ENCODE measurements at places on chromosomes 1 and 21.

GRCh38 chr1:180255536-180256340 is 25.7 kb downstream of the LHX4 start:
- peaks cover 20% of the 10 kb centered on the region for H3K4me1 ChIP-seq
- H3K4me3 ChIP-seq = no peak overlapping the region
- peaks cover 12% of the 10 kb centered on the region for H3K36me3 ChIP-seq
- no peak overlapping the region for H3K27ac ChIP-seq
- DNase-seq = no peak

DNA sequence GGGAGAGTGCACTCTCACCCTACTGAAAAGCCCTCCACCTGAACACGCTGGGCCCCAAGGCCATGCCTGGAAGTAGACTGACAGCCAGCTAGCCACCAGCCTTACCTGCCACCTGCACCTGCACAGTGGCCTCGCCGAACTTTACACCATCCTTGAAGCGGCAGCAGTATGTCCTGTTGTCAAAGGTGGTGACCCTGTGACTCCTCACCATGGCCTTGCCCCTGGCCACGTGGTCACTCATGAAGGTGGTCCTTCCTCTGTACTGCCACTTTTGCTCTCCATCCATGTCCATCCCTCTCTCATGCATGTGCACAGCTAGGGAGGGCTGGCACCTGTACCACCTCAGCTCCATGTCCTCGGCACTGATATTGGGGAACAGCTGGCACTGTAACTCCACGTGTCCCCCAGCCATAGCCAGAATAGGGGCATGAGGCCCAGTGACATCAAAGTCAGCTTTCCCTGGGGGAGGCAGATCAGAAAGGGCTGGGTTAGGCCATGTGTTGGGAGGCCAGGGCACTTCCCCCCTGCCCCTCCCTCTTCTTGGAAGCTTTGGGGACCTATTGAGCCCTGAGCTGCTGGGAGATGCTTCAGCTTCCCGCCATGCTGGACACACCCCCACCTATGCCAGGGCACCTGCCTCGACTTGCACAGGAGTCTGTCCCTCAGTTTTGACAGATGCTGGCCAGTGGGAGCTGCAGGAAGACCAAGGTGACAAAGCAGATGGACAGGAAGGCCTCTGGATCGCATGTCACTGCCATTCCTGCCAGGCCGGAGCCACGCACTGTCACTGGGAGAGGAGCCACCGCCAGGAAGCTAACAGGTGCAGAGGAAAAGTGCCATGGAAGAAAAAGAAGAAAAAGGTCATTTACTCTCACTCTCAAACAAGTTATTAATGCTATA is 24.6 kb downstream of the RNF187 start:
- H3K4me3 ChIP-seq = no peak overlapping the region
- no peaks in the 10 kb centered on the region for H3K36me3 ChIP-seq
- DNase-seq = no peak
- H3K27ac ChIP-seq = no peak overlapping the region
- H3K27me3 ChIP-seq = peaks cover 19% of the 10 kb centered on the region

DNA sequence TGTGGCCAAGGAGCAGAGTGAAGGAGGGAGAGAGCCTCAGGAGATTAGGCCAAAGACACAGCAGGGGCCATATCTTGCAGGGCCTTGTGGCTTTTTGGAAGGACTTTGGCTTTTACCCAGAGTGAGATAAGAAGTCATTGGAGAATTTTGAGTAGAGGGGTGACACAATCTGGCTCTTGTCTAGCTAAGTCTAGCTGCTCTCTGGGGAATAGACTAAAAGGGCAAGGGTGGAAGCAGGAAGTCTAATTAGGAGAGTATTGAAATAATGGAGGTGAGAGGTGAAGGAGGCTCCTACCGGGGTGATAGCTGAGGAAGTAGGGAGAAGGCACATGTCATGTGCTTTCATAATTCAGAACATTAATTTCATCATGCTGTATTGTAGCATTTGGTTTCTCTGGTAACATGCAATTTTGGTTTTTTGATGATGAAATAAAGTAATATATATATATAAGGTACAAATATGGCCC is 34.3 kb upstream of the KCNA3 start:
- no peaks in the 10 kb centered on the region for H3K27me3 ChIP-seq
- H3K27ac ChIP-seq = no peak overlapping the region
- H3K4me1 ChIP-seq = no peaks in the 10 kb centered on the region
- H3K36me3 ChIP-seq = no peaks in the 10 kb centered on the region

- H3K4me1 ChIP-seq = no peaks in the 10 kb centered on the region
- no peaks in the 10 kb centered on the region for H3K36me3 ChIP-seq
- no peak overlapping the region for H3K4me3 ChIP-seq
- no peak overlapping the region for H3K27ac ChIP-seq
- no peaks in the 10 kb centered on the region for H3K27me3 ChIP-seq
These were observed 235.0 kb upstream of the NFIA start for GRCh38 chr1:60847391-60847790.

- no peak for DNase-seq
- H3K4me1 ChIP-seq = peaks cover 6% of the 10 kb centered on the region
These were observed 47.0 kb downstream of the KIF26B start for GRCh38 chr1:245201827-245202226.

DNA sequence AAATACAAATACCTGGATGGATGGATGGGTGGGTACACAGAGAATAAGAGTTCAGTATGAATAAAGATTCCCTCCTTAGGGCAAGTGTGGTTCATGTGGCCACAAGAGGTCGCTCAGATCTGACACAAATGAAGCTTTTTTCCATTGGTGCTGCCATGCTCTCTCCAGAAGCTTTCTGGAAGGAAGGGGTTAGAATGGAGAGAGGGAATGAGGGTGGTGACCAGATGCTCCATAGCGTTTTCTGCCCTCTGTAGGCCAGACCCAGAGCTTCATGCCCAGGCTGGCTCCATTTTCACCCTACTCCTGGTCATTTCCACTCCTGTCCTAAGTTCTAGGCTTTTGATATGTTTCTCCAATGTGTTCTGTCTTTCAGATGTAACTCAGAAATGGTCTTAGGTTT is 3.3 kb upstream of the FCRL6 start:
- H3K36me3 ChIP-seq = no peaks in the 10 kb centered on the region
- peaks cover 3% of the 10 kb centered on the region for H3K27me3 ChIP-seq
- no peak overlapping the region for H3K27ac ChIP-seq
- DNase-seq = peak; percentile 60
- no peak overlapping the region for H3K4me3 ChIP-seq

DNA sequence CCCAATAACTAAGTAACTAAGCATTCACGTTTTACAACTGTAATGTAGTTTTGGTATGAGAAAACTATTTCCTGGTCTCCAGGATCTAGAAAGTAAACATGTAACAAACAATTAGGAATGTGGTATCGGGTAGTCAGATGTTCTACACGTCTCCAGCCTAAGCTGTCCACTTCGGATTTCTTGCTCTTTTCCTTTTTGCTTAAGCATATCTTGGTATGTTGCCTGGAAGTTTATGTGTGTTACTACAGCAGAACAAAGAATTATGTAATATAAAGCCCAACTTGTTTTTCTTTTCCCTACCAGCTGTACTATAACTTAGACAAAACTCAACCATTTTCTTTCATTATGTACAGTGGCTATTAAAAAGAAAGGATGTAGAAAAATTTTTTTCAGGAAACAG is 20.4 kb upstream of the WARS2 start:
- DNase-seq = no peak
- no peaks in the 10 kb centered on the region for H3K4me1 ChIP-seq
- no peak overlapping the region for H3K27ac ChIP-seq
- H3K4me3 ChIP-seq = no peak overlapping the region

DNA sequence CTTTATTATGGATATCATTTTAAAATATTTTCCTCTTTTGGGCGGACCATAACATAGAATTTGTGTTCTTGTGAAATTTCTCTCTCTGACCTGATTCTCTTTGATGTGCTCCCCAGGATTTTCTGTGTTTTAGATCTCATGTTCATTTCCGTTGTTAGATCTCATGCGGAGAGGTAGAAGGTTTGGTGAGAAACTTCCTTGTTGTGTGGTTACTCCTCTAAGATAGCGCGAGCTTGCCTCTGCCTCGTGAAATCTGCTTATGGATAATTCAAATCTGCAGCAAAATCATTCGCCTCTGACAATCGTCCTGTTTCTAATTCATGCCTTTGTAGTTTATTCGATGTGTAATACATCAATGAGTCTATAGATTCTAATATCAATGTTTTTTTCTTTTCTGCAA is 580.4 kb downstream of the USP25 start:
- H3K27ac ChIP-seq = no peak overlapping the region
- no peaks in the 10 kb centered on the region for H3K27me3 ChIP-seq
- DNase-seq = no peak
- no peak overlapping the region for H3K4me3 ChIP-seq
- no peaks in the 10 kb centered on the region for H3K36me3 ChIP-seq

DNA sequence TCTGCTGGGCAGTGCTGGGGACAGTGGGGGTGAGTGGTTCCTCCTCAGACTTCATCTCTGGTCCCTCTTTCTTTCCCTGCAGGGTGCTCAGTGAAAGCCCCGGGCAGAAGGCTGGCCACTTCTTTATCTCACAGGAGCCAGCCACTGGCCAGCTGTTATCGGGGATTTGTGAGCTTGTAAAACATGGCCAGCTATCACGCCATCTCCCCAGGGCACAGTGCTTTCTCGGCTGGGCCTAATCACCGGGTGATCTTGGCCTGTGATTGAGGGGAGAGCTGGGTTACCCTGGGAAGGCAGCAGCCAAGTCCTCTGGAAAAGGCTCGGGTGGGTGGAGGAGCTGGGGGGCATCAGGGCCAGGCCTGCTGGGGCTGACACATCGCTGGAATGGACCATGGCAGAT is 83.0 kb downstream of the IGSF21 start:
- no peak overlapping the region for H3K27ac ChIP-seq
- peaks cover 2% of the 10 kb centered on the region for H3K4me1 ChIP-seq
- peaks cover 1% of the 10 kb centered on the region for H3K27me3 ChIP-seq

DNA sequence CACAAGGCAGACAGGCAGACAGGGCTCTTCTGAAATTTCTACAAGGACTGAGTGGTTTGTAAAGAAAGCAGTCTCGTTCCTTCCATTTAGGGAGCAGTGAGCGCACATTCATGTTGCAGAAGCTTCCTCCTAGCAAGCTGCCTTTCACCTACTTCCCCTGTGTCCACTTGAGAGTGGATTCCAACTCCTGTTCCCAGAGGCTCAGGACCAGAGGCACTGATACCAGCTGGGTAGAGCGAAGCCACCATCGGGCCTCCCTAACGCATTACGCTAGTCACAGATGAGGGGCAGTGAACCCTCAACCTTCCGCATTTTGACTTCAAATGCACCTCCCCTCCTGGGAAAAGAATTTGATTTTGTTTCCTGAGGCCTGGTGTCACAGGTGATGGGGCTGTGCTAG is 215.8 kb downstream of the SIPA1L2 start:
- H3K27ac ChIP-seq = no peak overlapping the region
- peaks cover 17% of the 10 kb centered on the region for H3K27me3 ChIP-seq
- no peak for DNase-seq
- H3K36me3 ChIP-seq = peaks cover 70% of the 10 kb centered on the region
- no peak overlapping the region for H3K4me3 ChIP-seq

DNA sequence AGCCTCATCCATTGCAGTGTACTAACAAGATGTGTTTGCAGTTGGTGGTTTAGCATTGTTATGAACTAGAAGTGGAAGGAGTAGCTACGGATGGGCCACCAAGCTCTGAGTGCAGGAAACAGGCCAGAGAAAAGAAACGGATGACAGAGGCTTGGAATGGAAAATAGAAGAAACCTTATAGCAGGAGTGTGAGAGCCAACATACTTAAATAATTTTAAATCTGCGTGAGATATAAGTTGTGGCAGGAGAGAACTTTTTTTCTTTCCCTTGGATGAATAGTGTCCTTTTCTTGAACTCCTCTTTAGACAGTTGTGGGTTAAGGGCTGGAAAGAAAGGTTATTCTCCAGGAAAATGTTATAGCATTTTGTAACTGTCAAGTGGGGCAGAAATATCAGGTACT is 54.2 kb downstream of the RGL1 start:
- H3K4me3 ChIP-seq = peak overlapping the region; percentile 73
- H3K36me3 ChIP-seq = peaks cover 44% of the 10 kb centered on the region
- DNase-seq = no peak
- peak overlapping the region; percentile 48 for H3K27ac ChIP-seq
- peaks cover 4% of the 10 kb centered on the region for H3K27me3 ChIP-seq

DNA sequence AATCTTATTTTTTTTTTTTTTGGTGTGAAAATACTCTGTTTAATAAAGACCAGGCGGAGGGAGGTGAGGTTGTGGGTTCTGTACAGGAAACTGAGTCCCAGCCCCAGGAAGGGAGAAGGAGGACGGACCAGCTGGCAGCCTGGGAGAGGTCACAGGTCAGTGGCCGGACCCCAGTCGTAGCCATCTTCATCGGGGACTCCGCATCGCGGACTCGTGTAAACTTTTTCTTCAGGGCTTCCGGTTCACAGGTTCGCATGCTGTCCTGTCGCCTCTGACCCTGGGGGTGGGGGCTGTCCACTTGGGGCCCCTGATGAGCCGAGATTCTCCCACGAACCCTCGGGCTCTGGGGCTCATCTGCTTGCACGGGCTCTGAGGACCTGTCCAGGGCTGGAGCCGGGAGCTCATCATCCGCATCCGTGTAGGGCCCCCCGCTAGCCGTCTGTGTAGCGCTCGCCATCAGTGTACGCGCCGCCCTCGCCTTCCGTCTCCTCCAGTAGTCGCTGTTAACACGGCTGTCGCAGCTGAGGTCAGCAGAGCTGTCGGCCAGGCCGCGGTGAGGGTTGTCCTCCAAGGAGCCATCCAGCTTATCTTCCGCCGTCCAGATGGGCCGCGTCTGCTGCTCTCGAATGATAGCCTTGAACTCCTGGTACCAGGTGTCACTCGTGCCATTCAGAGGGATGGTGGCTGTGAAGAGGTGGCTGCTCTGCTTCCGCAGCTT is 975.7 kb upstream of the PRMT6 start:
- peaks cover 3% of the 10 kb centered on the region for H3K27me3 ChIP-seq
- H3K4me3 ChIP-seq = peak overlapping the region; percentile 73
- H3K27ac ChIP-seq = peak overlapping the region; percentile 42
- no peaks in the 10 kb centered on the region for H3K4me1 ChIP-seq

DNA sequence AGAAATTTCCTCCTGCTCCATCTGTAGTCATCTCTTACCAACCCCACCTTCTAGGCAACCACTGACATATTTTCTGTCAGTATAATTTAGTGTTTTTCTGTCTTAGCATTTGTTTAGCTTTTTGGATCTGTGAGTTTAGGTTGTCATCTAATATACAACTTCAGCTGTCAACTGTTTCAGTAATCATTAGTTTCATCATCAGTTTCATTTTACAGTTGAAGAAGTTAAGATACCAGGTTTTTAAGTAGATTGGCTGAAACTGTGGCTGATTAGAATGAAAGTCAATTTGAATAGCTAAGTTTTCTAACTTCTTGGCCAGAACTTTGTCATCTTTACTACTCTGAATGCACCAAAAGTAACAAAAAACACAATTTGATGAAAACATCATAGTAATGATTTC is 1957.3 kb downstream of the NCAM2 start:
- DNase-seq = no peak
- H3K27ac ChIP-seq = no peak overlapping the region
- no peaks in the 10 kb centered on the region for H3K27me3 ChIP-seq
- H3K36me3 ChIP-seq = no peaks in the 10 kb centered on the region
- H3K4me3 ChIP-seq = no peak overlapping the region
